ENCODE measurements at places on chromosomes 2 and 18. TPM values are rescaled to one million over a fixed set of nuclear protein-coding genes. Genes with fewer than 3 reads are reported as not detected.

Gene IL1B
- 3.4 TPM for total RNA-seq

GRCh38 chr18:34787931-34788532 is 77.9 kb downstream of the DTNA start:
- peak; percentile 17 for DNase-seq

GRCh38 chr18:38634117-38634516 is 1068.5 kb upstream of the CELF4 start:
- DNase-seq = no peak

DNA sequence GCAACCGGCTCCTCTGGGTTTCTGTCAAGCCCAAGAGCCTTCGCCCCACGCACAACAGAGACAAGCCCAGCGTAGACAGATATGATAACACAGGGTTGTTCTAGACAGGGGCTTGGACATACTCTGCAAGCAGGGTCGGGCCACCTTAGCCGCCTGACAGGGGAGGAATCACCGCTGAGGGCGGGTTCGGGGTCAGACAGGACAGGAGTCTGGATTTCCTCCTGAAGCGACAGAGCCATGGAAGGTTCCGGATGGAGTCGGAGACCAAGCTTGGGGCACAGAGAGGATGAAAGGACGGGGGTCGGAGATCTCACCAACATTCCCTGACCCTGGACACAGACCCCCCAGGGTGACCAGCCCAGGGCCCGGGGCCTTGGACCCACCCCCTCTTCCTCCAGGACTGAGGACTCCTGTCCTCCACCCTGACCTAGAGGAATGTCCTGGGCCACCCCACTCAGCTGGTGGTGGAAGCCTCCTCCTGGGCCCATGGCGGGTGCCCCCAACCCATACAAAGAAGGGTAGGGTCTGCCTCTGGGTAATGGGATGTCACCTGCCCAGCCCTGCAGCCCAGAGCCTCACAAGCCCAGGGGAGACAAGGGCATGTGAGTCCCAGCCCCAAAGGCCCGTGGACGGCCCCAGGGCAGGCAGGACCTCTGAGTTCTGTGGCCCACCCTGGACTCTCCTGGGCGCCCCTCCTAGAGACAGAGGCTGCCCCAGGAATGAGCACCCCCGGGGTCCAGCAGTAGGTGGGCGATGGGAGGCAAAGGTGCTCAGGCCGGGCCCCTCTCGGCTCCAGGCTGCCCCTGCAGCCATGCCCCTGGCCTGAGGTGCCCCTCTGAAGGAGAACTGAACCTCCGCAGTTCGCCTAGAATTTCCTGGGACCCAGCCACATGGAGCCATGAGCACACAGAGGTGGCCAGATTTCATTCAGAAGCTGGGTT is 44.1 kb upstream of the GPC1 start:
- DNase-seq = no peak

DNA sequence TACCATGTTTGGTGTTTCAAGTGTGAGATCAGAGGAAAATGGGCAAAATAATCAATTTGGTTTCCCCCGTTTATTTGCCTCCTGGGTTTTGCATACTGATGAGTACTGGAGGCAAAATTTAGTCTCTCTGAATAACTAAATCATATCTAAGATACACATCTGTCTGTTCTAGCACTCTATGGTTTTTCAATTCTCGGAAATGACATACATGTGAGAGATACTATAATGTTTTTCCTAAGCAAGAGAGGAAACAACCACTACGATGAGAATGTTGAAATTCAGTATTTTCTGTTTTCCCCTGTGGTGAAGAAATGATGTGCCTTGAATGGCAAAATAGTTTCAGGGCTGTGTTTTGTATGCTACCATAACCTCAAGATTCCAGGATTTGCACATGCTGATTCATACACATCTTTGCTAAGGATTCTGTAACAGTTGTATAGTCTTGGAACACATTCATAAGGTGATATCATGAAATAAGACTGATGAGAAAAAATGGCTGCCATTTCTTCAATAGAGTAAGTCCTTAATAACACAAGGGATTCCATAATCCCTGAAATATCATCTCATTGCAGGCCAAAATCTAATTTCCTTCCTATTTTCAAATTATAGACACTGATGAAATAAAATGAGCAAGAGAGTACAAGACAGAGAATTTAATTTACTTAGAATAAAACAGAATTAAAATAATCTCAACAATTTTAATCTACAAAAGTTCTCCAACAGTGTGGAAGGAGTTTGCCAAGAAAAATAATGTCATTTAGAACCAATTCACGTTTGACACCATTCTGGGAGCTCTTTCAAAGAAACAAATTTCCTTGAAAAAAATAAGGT is 316.6 kb downstream of the FIGN start:
- DNase-seq = no peak

- DNase-seq = no peak
Observed at GRCh38 chr2:202545523-202545922, 89.2 kb upstream of the FAM117B start.

Gene GKN2
- 0.24 TPM for total RNA-seq
